ENCODE measurements at places on chromosomes 3 and 15. TPM values are rescaled to one million over a fixed set of nuclear protein-coding genes. Genes with fewer than 3 reads are reported as not detected.

- DNase-seq: no peak
These were observed 18.2 kb upstream of the CEMIP start for GRCh38 chr15:80760960-80761359.

DNA sequence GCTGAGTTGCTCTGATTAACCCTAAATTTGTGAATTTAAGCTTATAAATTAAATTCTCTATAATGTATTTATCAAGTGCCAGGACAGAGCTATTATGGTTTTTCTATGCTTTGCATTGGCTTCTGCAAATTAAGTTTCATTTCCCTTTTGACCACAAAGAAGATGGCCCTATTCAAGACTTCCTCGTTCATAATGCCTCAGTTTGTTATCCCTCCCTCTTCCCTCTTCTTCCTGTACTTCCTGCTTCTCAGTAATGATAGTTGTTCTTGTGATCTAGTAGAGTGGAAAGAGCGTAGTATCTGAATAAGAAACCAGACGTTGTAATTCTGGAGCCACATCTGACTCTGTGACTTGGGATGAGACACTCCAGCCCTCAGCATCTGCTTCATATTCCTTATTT lies 118.7 kb downstream of the CACNA1D start:
- DNase-seq: no peak

GRCh38 chr3:122021811-122022401 lies at the start of gene ILDR1:
ILDR1 (minus strand) TSS chr3:122022247; CDS start chr3:122022077, 170 bp downstream.
- no peak for DNase-seq

DNA sequence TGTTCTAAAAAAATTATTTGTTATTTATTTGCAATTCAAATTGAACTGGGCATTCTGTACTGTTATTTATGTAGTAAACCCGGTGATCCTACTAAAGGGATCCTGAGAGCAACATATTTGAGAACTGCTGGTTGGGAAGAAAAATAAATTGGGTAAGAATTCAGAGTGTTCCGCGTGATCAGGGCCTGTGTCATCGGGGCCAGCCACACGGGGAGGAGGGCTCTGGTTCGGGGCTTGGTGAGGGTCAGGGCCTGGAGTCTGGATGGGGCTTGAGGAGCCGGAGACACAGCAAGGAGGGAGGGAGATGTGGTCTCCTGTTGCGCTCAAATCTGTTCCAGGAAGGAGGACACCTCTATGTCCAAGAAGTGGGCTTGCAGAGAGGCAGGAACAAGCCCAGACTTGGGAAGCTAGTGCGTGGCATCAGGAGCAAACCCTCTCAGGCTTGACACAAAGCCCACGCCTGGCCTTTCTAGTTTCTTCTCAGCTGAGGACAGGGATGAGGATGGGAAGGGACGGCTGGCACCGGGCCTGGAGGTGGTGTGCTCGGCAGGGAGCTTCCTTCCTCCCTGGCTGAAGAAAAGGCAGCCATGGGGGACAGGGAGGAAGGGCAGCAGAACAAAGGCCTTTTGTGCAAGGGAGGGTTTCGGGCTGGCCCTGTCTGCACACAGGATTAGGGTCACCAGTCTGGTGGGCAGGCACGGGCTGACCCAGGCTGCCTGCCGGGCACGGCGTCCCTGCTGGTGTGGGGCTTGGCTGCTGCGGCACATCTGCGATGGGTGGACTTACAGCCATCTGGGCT lies 22.9 kb upstream of the FBLN2 start:
- DNase-seq: no peak

DNA sequence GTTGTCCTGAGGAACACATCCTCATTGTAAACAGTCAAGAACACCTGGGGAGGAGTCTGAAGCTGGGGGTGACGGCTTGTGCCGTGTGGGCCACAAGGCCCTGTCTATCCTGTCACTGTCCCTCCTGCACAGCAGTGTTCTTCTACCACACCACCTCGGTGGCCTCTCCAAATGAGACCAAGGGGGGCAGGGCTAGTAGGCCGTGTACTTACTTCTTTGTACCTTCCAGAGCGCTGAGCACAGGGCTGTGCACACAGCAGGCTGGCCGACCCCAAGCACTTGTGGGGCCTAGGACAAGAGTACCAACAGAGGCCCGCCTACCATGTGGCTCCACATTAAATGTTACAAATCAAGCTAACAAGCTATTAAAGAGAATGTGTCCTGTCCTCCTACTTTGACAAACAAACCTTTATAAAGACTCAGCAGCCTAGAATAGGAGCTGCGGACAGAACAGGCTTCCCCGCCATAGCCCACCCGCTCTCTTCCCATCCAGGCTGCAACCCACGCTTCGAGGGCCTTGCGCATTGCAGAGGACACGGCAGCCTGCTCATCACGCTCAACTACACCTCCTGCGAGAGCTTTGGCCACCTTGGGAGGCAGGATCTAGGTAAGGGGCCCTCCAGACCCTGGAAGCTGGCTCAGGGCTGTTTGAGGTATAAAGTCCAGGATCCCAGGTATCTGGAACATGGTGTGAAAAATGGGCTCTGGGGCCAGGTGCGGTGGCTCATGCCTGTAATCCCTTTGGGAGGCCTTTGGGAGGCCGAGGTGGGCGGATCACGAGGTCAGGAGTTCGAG lies 30.5 kb downstream of the MELTF start:
- DNase-seq: no peak

DNA sequence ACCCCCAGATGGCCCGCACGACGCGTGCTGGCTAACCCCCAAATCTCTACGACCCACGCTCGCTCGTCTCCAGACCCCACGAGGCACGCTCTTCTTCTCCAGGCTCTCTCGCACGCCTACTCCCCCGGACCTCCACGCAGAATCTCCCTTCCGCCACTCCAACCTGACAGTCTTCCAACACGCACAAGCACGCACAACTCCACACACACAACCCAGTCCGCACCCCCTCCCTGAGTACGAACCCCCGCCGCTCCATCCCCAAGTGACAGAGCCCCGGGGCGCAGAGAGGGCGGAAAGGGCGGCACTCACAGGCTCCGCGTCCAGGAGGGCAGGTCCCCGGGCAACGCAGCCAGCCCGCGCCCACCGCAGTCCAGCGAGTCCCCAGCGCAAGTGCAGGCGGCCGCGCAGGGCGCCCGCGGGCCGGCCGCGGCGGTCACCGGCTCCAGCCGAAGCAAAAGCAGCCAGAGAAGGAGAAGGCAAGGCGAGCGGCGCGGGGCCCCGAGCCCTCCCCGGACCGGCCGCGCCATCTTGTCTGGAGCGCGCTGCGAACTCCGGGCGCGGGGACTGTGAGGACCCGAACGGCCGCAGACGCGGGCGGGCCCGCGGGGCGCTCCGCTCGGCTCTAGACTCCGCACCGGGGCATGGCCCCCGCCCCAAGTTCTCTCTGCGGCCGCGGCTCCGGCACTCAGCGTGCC lies 794 bp downstream of the LRIG1 start:
- DNase-seq: no peak

DNA sequence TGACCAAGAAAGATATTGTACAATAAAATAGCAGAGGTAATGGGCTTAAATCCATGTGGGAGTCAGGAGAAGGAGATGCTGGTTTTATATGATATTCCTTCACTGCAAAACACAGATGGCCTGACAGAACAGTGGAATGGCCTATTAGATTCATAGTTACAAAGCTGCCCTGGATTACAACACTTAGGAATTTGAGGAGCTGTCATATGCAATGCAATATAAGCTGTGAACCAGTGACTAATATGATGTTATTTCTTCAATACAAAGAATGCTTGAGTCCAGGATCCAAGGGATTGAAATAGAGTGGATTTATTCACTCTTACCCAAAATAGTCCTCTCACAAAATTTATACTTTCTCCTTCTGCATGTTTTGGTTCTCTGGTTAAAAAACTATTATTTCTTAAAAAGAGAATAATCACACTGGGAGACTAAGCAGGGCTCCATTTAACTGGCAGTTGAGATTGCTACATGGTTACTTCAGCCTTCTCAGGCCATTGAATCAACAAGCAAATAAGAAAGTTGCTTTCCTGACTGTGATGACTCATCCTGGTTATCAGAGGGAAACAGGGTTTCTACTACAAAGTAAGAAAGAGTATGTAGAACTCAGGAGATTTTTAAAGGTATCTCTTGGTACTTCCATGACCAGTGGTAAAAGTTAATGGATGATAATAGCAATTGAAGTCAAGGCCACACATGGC lies 79.8 kb upstream of the ZPLD1 start:
- DNase-seq: peak; percentile 64

DNA sequence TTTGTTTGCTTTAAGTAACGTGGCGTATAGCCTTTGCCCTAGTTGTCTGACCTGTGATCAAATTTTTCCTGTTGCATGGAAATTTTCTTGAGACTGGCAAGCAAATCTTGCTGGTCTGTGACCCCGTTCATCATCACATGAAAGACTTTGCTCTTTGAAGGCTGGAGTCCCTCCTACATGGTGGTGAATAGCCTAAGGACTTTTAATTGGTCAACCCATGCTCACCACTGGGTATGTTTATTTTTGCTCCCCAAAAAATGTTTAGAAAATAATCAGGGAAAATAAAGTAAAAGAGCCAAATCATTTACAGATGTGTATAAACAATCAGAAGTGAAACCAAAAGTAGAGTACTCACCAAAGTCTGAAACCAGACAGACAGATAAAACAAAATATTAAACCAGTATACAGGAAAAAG lies 1075.3 kb upstream of the ALCAM start:
- DNase-seq: peak; percentile 40

BUB1B gene
- 55.5 TPM for total RNA-seq

DNA sequence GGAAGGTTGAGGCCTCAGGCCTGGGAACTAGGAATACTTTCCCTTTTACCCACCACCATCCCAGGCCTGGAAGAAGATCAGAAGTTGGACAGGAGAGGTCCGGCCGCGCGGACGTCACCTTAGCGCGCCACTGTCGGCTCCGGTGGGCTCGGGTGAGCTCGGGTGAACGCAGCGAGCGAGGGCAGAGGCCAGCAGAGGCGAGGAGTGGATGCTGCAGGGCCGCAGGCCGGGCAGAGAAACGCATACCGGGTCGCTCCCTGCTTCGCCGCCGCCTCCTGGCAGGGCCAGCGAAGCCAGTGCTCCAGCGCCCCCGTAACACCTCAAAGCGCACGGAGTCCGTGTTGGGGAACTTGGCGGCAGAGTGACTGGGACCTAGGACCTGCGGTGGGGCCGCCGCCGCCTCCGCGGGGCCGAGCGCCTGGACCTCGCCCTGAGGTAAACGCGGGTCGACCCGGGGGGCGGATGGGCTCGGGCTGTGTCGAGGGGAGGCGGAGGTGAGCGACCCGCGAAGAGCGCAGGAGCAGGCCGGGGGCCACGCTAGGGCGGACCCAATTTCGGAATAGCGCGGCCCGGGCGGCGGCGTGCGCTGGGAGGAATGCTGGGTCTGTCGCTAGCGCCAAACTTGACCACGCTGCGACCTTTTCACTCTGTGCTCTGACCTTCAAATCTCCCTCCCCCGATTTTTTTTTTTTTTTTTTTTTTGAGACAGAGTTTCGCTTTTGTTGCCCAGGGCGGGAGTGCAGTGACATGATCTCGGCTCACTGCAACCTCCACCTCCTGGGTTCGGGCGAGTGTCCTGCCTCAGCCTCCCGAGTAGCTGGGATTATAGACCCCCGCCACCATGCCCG lies 1.6 kb downstream of the CYP11A1 start:
- DNase-seq: no peak

- DNase-seq: peak; percentile 93
These were observed 63.7 kb downstream of the LRCH3 start for GRCh38 chr3:197854596-197855343.

- no peak for DNase-seq
These were observed 169.6 kb downstream of the UACA start for GRCh38 chr15:70593795-70594194.

MST1R gene
- total RNA-seq: 0.21 TPM

MITF gene
- 5.8 TPM for total RNA-seq

DNA sequence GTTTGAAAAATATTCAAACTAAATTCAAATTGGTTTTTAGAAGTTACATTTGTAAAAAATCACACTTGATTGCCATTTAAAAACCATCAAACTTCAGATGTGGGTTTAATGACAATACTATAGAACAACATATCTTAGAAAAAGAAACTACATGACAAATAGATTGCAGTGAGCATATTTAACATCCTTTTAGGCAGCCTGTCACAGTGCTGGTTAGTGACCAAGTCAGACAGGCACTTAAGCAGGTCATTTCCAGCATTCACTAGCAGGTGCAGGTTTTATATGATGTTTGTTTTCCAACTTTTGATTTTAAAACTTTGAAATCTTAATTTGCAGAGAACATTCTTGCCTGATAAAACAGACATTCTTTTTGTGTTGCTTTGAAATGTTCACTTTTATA lies 115.7 kb downstream of the MBNL1 start:
- DNase-seq: no peak

DNA sequence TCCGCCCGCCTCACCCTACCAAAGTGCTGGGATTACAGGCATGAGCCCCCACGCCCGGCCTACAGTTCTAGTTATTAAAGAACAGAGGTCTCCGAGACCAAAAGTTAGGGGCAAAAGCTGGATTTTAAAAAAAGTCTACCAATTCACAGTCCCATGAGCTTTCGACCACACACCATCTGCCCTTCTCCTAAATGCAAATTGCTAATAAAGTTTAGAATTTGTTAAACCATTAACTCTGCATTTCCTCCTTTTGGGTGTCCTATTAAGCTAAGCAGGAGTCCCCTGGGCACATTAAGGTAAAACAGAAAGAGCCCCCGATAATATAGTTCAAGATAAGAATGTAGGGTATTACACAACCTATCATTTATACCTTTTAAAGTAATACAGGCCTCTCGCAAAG lies 322.7 kb downstream of the FOXP1 start:
- no peak for DNase-seq

DNA sequence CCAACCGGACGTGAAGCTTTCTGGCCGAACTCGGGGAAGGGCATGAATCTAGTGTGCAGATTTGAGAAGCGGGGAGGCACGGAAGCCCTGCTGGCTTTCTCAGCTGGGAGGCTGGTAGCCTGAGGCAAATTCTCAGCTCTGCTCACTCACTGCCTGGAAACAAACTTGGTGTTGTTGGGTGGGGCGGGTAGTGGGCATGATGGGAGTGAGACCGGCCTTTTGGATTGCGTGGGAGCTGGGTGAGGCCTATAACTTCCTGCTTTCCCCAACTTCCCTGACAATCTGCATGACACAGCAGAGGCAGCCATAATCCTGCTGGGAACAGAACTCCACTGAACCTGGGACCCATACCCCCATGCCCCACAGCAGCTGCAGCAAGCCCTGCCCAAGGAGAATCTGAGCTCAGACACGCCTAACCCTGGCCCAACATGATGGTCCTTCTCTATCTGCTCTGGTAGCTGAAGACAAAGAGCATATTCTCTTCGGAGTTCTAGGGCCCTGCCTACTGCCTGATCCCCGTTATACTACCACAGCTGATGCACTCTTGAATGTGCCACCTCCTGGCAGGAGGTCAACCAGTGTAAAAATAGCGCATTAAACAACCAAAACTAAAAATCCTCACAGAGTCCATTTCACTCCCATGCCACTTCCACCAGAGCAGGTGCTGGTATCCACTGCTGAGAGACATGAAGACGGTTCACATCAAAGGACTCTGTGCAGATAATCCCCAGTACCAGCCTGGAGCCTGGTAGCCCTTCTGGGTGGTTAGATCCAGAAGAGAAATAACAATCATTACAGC lies 44.7 kb downstream of the CEP70 start:
- DNase-seq: no peak

DNA sequence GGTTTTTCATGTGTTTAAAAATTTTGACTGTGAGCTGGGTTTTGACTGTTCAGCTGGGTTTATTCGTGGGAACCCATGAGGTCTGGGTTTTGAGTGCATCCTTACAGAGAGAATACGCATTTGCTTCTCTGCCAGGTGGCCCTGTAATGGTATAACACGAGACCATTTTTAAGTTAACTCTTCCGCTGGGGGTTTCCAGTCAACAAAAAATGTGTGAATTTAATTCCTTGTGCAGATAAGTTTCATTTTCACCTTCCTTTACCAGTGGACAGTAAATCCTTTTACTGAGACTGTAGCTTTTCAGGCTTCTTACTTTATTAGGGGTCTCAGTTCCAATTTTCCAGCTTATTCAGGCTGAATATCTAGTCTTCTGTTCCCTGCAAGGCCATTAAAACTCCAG lies 149.6 kb downstream of the OPA1 start:
- DNase-seq: no peak

Data from H4 (cell line).